Bronchial epithelial cell (primary cell): ENCODE measurements at places on chromosomes 3 and 15. TPM values are rescaled to one million over a fixed set of nuclear protein-coding genes. Genes with fewer than 3 reads are reported as not detected.

DNA sequence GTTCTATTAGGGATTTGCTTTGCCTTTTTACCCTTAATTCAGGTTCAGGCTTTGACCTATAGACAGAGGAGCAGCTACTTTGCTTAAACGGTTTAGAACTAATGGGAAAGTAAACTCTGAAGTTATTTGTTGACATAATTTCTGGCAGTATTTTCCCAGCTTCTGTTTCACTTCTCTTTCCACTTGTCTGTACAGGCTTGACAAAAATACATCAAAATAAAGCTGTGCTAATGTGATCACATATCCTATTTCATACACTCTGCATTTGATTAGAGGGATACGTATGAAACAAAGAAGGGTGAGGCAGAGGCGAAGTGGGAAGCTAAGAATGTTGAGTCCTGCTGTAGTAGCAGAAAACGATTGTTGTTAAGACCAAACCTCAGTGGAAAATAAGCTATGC lies 389.1 kb upstream of the RARB start:
- peak; percentile 15 for DNase-seq

- DNase-seq = peak; percentile 54
Measured at GRCh38 chr3:74639681-74640080, 25.2 kb upstream of the CNTN3 start.

DNA sequence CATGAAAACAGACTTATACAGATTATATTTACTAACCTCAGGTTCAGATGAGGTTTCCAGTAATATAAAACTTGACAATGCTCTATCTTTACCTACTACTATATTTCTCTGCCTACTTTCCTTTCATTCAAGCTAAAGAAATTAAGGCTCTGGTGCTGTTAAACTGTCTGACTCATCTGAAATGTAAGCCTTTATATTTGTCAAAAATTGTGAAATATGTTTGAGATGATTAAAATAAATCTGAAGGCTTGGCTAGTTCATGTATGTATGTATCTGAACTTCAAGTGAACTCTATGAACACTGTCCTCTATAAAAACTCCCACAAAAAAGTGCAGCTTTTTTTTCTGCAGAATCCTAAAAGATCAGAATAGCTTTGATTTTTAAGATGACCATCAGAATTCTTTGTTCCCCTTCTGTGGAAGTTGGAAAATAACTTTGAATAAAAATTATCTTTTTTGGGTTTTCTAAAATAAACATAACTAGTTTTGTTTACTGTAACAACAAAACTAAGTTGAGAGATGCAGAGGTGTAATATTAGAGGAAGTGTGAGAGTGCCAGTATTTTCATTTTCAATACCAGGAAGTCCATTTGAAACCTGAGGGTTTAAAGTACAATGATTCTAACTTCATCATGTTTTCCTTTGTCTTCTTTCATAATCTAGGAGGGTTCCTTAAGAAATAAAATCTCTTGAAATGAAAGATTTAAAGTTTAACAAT lies 42.2 kb downstream of the ILDR1 start:
- DNase-seq = peak; percentile 90

- DNase-seq = peak; percentile 71
Measured at GRCh38 chr3:122628567-122628966, 51.1 kb downstream of the PARP15 start.

DNA sequence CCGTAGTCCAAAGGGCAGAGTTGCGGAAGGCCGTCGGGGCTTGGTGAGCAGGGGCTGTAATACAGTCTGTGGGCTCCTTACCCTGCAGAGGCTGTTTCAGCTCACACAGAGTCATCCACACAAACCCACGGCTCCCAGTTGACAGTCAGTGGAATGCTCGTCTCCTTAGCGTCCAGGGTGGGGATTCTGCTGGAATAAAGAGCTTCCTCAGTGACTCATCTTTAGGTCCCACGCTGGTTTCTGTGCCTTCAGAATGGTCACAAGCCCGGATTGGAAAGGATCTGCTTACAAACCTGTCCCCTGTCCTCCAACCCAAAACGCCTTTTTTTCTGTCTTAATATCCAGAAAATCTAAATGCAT lies 201.3 kb upstream of the TPM1 start:
- DNase-seq = no peak

DNA sequence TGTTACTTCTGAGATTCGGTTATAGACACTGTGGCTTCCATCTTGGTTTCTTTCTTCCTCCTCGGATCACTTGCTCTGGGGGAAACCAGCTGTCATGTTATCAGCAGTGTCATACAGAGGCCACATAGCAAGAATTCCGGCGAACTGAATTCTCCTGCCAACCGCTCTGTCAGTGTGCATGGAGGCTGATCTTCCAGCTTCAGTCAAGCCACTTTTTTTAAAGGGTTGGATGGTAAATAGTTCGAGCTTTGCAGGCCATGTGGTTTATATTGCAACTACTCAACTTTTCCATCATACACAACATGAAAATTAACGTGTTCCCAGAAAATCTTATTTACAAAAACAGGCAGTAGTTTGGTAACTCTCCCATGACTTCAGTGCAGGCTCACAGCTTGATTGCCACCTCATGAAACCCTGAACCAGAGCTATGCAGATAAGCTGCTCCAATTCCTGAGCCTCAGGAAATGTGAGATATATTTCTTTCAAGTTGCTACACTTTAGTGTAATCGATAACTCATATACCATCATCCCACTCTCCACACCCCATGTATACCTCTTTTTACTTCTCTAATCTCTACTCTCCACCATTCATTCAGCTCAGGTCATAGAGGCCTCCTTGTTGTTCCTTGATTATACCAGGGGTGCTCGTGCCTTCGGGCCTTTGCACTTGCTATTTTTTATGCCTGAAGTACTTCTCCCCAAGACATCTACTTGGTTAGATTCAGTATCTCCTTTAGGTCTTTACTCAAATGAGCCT lies 7.2 kb downstream of the RPL22L1 start:
- DNase-seq = no peak

DNA sequence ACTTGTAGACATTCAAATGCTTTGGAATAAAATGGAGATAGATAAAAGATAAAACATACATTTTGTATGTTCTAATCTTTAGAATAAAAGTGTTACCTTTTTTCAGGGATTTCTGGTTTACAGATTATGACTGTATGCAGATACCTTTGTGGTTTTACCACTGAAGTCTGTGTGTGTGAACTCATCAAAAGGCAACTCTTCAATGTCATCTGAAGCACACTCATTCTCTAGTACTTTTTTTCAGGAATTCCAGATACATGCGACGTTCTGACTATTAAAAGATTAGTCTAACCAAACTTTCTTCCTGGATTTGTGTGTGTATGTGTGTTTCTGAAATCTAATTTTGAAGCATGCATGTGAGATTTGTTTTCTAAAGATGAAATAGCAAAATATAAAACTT lies 188.6 kb downstream of the NLGN1 start:
- DNase-seq = no peak

GRCh38 chr15:55037071-55037470 lies 159.7 kb downstream of the RSL24D1 start:
- DNase-seq = no peak

GRCh38 chr3:27293939-27294338 lies 75.2 kb downstream of the NEK10 start:
- DNase-seq = peak; percentile 41

GRCh38 chr15:78570710-78571109 lies 5.4 kb downstream of the CHRNA5 start:
- DNase-seq = no peak

DNA sequence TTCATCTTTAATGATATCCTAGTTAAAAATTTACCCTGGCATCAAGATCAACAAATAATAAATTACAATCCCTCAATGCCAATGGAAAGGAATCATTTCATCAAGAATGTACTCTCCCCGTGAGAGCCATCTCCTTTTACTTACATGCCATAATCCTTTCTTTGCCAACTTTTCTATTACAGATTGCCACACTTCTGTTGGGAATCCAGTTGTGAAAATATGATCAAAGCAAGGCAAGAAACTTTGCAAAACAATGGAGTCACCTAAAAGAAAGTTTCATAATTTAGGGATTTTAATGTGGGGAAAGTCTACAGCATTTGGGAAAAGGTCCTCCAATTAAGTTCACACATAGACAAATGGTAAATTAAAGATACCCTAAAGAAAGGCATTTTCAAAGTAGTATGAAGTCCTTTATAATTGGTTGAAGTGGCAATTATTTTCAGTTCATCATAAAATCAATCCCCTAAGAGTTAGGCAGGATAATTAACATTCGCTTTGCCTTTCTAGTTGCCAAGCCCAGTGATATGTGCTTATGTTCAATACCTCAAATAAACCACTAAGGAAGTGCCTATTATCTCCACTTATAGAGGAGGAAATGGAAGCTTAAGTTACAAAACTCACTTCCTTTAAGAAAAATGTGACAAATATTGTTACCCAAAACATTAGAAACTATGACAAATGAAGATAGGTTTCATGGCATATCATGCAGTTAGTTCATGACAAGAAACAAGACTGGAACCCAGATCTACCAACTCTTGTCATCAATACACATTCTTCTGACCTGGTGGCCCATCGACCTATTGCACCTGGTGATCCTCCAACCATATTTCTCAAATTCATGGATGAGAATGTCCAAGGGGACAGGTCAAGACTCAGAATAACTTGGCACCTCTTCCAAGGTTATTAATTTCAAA lies 49.1 kb downstream of the TRANK1 start:
- no peak for DNase-seq

- no peak for DNase-seq
Measured at GRCh38 chr3:47083786-47084185, 80.1 kb downstream of the SETD2 start.

DNA sequence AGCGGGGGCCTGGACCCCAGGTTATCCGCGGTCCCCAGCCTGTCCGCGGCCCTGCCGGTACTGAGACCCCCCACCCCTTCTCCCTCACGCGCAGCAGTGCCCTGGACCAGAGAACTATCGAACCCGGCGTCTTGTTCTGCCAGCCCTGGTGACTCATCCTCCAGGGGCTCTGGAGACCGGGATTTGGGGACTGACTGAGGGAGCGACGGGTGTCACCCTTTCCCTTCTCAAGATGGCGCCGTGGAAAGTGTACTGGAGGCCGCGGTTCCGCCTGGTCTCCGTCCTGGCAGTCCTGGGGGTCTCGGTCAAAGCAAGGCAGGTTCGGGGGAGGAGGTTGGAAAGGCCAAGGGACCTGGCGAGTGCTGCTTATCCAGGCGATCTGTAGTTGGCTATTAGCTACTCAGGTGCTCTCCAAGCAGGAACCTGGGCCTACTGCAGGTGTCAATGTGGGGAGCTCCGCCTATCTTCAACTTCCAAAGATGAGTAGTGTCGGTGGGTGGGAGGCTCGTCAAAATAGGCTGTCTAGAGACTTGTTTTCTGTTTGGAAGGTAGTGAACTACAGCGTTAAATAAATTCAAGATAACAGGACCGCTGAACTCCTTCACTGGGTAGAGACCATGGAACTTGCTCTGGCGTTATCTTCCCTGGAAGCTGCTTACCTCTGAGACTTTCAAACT lies 790 bp downstream of the RAB5A start:
- peak; percentile 67 for DNase-seq

DNA sequence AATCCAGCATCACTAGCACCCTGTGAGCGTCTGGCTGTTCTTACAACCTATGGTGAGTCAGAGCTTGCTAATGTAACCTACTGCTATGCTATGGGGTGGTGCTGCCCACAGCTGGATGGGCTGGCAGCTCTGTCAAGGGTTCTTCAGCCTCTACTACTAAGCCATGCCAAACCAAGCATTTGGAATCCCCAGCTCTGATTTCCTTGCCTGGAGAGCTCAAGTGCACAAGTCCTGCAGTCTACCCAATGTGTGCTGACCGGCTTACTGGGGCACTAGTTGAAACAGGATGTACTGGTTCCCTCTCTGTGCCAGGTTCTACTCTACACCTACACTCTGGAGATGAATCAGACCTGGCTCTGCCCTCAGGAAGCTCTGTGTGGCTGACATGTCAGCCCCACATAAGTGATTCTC lies 4.2 kb downstream of the TEX264 start:
- DNase-seq = peak; percentile 90

GRCh38 chr3:51338632-51339031 lies 46.5 kb upstream of the MANF start:
- DNase-seq = no peak

DNA sequence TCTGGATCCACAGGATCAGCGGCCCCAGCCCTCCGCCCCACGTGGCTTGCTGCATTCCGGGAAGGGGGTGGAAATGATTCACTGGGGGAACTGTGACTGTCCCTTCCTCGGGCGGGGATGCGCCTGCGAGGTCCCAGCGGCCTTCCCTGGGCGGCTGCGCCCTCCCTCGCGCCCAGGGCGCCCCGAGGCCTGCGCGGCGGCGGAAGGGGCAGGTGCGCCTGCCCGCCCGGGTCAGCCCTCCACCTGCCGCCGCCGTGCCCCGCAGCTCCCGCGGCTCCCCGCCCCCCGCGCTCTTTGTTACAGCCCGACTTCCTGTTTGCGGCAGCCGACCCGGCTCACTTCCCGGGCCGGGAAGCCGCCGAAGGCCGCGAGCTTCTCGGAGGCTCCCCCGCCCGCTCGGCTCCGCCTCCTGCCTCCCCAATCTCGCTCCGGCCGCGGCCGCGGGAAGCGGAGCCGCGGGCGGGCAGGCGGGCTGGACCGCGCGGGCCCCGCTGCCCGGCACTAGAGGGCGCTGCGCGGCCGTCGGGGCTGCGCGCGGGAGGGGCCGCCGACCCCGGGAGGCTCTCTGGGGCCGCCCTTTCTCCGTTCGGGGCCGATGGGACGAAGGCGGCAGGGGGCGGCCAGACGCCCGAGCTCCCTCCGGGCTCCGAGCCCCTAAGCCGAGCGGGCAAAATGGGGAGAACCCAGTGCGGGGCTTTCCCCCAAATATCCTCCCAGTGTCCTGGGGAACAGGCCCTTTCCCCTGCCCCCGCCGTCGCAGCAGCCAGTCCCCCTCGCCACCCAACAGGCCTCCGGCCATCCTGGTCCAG lies 11.5 kb upstream of the CHAC1 start:
- DNase-seq = peak; percentile 29

DNA sequence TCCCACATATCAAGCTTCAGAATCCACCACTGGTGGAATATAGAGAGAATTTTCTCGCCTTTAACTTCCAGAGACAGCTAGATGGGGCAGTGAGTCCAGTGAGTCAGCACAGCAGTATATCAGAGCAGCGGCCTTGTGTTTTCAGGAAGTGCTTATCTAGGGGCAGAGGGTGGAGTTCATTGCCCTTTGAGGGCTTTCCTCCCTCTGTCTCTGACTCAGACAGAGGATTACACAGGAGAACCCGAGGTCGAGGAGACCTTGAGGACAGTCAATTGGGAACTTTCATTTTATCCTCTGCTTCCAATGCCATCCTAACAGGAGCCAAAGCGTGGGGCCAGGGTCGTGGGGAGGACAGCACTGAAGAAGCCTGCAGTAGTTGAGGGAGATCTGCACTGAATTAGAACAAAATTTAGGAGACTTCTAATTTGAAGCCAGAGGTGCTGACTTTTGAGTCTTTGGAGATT lies 109.6 kb upstream of the UMPS start:
- peak; percentile 41 for DNase-seq

Gene SLC22A13
- total RNA-seq = 0.77 and 0.79 TPM in 2 replicates

Gene ADAMTS17
- total RNA-seq = 1.1 and 2.0 TPM in 2 replicates

Gene SCN5A
- under 0.01 TPM in 1 of 2 replicates, not detected in the other for total RNA-seq

Gene PLSCR5
- total RNA-seq = not detected in 2 replicates

Gene ANXA2
- 4,627 and 5,325 TPM in 2 replicates for total RNA-seq

Gene RYK
- total RNA-seq = 85.0 and 85.1 TPM in 2 replicates

Gene MST1R
- total RNA-seq = 20.4 and 33.7 TPM in 2 replicates
